NCI-H524 treated with DMSO at 0.1 percent for 48 hours (cell line): ENCODE measurements at places on chromosomes 11 and 22.
A peak's percentile ranks its signal among the peaks of the same experiment; 100 is the strongest.

DNA sequence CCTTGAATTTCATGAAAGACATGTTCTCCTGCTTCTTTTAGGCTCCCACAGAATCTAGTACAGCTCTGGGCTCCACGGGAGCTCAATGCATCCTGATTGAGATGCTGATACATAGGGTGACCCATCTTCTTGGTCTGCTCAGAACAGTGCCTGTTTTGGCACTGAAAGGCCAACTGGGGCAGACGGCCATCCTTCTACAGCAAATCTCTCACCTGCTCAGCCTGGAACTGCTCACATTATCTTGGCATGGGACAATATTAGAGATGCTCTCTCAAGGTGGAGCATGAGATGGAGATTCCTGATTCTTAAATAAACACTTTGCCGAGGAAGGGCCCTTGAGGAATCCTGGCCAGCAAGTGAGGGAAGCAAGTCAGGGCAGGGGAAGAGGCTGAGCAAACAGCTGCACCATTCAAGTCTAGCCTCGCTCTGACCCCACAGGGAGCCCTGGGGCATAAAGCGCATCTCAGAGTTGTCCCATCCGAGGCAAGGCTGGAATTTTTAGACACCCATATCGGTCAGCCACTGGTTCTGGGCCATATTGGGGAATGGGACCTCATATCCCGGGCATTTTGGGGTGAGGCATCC, 58.4 kb upstream of the CSNK2A3 start:
- DNase-seq = no peak

DNA sequence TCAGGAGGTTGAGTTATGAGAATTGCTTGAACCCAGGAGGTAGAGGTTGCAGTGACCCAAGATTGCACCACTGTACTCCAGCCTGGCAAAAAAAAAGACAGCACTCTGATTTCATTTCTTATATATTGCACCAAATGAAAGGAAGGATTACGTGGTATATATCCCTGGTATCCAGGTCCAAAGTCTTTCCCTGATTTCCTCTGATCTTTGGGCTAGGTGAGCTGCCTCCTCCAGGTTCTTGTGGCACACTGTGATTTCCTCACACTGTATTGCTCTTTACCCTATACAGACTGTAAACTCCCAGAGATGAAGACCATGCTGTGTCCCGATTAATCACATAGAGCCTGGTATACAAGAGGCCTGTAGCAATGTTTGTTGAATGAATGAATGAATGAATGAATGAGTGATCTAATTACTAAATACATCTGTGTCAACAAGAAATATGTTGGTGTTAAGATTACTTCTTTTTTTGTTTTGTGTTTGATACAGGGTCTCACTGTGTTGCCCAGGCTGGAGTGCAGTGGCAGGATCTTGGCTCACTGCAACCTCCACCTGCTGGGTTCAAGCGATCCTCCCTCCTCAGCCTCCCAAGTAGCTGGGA, 9.3 kb upstream of the POLD3 start:
- DNase-seq = no peak

DNA sequence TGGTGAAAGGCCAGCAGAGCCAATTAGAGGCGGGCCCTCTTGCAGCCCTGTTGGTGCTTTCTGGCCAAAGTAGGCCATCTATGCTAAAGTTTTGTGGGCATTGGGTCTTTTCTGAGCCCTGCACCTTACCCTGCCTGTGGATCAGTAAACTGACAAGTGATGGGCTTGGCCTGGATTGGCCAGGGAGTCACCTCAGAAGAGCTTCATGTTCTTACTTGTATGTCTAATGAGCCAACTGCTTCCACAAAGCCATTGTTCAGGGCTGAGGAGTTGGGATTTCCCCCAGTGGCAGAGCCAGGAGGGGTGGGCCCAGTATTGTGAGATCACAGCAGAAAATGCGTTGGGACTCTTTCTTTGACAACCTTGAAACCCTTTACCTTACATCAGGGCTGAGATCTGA, 90.4 kb downstream of the CWC15 start:
- DNase-seq = no peak

DNA sequence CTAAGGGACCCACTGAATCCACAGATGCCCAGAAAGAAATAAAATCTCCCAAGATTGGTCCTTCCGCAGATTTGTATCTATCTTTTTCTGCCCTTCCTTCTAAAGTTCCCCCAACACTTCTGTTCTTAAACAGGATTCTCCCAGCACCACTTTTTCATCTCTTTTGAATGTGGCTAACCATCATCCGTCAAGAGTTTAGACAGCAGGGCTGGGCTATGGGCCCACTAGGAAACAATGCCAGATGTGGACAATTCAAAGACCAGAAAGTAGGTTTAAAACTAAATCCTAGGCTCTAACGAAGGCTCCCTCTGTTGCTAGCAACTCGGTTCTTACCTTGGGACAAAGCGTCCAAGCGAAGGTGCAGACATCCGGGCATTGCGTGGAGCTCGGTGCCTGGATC, 100.0 kb downstream of the AMBRA1 start:
- DNase-seq = no peak

DNA sequence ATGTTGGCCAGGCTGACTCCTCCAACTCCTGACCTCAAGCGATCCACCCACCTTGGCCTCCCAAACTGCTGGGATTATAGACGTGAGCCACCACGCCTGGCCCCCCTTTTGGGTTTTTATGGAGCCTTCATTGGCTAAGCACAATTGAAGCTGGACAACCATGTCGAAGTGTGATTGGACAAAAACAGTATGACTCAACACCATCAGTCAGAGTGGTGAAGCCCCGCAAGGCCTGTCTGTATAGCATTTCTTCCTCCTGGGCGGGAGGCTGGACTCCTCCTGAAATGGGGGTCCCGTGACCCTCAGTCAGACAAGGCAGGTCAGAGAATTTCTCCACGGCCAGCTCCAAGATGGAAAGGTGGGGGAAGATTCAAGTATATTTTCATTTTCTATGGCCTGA, 3.1 kb upstream of the PARVB start:
- no peak for DNase-seq

DNA sequence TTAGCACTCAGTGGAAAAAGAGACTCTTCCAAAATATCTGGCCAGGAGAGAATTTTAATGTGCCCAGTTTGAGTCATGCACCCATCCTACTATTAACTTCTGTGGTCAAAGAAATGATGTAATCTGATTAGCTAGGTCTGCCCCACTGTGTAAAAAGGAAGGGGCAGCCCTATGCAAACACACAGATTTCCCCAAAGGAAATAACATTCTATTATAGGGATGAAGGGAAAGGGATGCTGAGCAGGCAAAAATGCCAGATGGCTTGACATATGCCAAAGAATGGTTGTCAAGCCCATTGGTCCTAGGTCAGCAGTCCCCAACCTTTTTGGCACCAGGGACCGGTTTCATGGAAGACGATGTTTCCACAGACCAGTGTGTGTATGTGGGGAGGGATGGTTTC, 43.3 kb upstream of the PAK1 start:
- DNase-seq = no peak

DNA sequence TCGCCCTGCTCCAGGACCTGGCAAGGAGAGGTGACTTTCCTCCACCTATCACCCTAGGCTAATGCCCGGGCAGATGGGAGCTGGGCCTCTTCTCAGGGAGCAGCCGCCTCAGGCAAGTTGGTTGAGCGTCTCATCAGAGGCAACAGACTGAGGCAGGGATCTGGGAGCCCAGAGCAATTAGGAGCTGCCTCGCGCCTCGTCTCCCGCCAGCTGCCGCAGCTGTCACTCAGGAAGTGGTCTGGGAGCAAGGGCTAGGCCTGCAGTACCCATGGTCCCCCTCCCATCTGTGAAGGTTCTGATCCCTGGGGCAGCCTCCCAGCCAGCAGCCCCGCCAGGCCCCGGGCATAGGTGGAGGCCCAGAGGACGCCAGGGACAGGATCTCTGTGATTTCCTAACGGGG, 4.6 kb upstream of the CABP7 start:
- DNase-seq = peak; percentile 81

DNA sequence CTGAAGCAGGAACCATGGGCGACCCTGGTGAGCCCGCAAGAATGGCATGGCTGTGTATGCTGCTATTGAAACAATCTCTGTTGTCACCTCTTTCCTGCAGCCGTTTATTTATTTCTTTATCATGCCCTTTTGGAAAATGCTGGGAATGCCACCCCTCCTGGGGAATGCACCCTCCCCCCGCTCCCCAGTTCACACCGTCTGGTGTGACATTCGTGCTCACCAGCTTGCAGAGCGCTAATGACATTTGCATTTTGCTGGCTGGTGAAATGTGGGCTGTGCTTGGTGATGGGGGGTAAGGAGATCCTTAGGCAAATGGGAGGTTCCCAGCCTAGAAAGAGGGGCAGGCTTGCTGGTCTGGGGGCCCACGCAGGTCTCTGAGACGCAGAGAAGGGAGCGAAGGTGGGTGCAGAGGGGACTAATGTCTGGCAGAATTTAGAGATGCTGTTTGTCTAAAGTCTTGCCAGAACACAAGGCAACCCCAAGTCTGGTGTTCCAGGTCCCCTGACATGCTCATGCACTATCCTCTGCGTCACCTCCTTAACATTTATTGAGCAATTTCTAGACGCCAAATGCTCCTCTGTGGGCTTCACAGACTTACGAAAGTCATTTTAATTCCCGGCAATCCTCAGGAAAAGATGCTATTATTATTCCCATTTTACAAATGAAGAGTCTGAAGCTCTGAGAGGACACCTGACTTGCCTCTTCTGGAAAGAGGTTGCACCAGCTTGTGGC, 91.7 kb downstream of the TP53I11 start:
- no peak for DNase-seq

DNA sequence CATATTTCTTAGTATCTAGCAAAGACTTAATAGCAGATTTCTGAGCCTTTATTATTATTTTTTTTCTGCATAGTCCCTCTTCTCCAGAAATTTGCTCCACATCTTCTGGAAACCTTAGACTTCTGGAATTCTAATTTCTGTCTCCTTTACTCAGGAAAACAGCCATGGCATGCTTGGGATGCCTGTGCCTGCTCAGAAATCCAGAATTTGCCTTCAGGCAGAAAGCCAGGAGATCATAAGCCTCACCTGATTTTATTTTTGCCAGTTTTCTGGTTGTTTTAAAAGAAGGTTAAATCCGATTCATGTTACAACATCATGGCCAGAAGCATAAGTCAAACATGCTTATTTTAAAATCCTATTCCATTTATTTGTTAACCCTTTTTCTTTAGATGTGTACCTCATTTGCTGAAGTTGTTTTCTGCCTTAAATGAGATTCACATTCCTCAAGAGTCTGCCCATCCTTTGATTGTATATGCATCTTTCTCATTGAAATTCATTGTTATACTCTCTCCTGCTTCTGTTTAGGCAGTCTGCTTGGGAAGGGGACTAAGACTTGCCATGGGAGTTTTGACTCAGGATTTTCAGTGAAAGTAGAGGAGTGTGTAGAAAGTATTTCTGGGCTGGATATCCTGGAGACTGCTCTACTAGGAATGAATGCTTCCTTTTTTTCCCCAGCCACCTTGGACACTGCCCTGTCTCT, 37.1 kb downstream of the SIK2 start:
- DNase-seq = no peak

GRCh38 chr11:72139500-72139899, 4.0 kb downstream of the FOLR3 start:
- no peak for DNase-seq

DNA sequence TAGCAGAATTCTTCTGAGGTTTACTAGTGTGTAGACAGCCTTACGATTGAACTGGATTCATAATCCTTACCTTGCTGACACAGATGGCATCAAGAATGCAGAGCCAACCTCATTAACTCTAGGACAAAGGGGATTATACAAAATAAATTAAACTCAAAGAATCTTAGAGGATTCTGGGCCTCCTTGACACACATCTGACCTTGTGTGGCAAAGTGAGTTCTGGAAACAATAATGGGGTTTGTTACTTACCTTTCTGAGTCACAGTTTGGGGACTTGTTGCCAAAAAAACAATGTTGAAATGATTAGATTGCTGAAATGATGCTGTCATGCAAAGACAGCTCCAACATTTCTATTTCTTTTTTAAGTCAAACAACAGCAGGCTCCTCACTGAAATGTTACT, 179.1 kb upstream of the ISX start:
- peak; percentile 65 for DNase-seq

- DNase-seq = no peak
These were observed 26.1 kb downstream of the HSPA8 start for GRCh38 chr11:123035831-123036230.

- DNase-seq = no peak
These were observed 48.7 kb downstream of the C11orf58 start for GRCh38 chr11:16787035-16787742.

- DNase-seq = no peak
These were observed 91.6 kb downstream of the ATXN10 start for GRCh38 chr22:45763236-45763624.

- DNase-seq = no peak
These were observed 10.7 kb downstream of the STIM1 start for GRCh38 chr11:3866206-3866605.

GRCh38 chr11:1755692-1756561, 5.5 kb upstream of the IFITM10 start:
- DNase-seq = no peak

DNA sequence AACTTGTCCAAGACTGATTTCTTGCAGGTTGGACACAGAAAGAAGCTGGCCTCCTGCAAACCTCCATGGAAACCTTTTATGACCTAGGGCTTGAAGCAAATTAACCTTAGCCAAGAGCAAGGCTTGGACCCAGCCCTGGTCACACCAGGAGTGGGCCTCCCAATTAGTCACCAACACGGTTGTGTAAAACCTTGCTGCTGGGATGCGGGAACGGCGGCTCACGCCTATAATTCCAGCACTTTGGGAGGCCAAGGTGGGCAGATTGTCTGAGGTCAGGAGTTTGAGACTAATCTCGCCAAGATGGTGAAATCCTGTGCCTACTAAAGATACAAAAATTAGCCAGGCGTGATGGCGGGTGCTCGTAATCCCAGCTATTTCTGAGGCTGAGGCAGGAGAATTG, 419.9 kb downstream of the AASDHPPT start:
- DNase-seq = no peak

- DNase-seq = no peak
These were observed 128.7 kb downstream of the ARL14EP start for GRCh38 chr11:30451626-30452025.

GRCh38 chr22:23534201-23534850, 45.8 kb downstream of the IGLL1 start:
- DNase-seq = no peak

- DNase-seq = no peak
These were observed 6.1 kb downstream of the SREBF2 start for GRCh38 chr22:41838842-41839618.

GRCh38 chr11:39220069-39220468, 2239.4 kb downstream of the LRRC4C start:
- DNase-seq = no peak

DNA sequence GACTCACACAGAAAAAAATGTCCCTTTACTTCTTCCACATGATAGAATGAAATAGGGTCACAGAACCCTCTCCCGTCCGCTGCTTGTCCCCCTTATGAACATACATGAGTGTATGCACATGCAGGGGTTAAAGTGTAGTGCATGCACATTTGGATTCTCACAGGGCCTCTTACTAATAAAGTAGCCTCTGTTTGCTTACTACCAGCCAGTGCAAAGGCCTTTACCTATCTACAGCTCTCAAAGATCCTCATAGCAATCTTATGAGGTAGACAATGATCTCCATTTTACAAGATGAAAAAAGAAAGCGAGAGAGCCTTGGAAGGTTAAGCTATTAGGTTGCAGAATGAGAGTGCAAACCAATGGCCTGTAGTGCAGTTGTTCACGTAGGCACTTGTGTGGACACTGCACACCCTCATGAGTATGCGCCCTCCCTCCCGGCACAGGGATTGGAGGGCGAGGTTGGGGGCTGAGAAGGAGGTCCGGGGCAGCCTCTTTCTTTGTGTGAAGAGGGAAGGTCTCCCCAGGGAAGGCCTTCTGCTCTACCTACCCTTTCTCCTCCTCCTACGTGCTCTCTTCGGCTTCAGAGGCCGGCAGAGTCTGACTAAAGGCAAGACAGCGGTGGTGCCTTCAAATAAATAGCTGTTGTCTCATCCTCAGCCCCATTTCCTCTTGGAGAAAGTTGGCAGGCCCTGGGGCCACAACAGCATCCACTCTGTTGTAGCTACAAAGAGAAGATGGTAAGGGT, 91.3 kb downstream of the CEP164 start:
- DNase-seq = no peak
